Activated naive CD4-positive, alpha-beta T cell (primary cell): ENCODE measurements at places on chromosomes 2 and 18.

DNA sequence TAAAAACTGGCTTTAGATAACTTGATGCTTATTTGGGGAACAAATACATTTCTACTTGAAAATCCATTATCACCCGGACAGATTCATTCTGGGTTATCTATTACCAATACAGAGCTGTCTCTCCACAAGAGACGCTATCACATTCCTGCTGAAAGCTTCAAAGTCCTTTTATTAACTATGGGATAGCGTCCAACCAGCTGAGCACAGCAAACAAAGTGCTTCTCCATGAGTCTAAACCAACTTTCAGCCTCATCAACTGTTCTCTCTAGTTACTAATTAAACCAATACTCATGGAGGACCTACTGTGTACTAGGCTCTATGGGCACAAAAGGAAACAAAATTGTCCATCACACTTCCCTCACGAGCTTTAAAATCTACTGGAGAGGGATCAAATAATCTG lies 132.8 kb downstream of the L3MBTL4 start:
- DNase-seq: no peak

DNA sequence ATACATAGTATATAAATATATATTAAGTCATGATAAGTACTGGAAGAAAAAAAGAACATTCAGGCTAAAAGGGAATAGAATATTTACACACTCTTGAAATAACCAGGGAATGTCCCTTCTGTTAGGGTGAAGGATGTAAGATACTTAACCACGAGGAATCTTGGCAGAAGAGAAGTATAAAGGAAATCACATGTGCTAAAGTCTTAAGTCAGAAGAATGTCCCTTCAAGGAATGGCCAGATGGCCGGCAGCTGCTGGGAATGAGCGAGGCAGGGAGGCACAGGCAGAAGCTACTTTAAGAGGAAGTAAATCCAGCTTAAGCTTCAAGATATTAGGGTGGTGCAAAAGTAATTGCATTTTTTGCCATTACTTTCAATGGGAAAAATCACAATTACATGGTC lies 5.5 kb downstream of the CCDC102B start:
- DNase-seq: no peak

GRCh38 chr2:219661955-219662395 lies 34.5 kb downstream of the SLC4A3 start:
- DNase-seq: no peak

DNA sequence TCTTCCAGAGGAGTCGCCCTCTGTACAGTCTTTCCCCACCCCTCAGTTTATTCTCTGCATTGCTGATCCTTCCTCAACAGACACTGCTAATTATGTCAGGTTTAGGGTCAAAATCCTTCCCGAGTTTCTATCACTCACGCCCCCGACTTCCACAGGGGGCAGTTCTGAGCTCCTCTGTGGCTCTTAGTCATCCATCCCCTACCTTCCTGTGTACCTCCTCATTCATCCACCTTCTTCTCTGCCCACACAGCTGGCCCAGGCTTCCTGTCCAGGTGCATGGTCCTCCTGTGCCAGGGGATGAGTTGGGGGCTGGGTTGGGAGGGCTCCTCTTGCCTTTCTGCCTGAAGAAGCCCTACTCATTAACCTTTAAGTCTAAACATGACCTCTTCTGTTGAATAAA lies 202.9 kb downstream of the ARL4C start:
- DNase-seq: no peak

DNA sequence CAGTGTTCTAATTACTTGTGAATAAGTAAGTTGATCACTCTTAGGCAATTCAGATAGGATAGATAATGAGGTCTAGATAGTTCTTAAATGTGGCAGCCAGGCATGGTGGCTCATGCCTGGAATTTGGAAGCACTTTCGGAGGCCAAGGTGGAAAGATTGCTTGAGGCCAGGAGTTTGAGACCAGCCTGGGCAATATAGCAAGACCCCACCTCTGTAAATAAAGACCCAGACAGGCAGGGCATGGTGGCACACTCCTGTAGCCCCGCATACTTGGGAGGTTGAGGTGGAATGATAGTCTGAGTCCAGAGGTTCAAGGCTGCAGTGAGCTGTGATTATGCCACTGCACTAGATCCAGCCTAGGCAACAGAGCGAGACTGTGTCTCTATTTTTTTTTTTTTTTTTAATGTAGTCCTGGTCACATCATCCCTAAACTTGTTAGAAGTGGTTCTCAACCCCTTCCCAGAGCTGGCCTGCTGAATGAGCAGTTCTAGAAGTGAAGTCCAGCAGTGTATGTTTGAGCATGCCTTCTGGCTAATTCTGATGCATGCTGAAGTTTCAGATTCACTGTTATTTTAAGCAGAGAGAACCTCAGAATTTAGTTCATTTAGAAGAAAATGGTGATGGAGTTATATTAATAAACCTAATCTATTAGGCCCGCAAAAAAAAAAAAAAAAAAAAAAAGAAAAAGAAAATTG lies 306.2 kb downstream of the PRKCE start:
- no peak for DNase-seq

- DNase-seq: no peak
Observed at GRCh38 chr2:226725126-226725860, 74.3 kb downstream of the IRS1 start.

- no peak for DNase-seq
Observed at GRCh38 chr2:113768770-113769169, 12.3 kb upstream of the SLC35F5 start.

DNA sequence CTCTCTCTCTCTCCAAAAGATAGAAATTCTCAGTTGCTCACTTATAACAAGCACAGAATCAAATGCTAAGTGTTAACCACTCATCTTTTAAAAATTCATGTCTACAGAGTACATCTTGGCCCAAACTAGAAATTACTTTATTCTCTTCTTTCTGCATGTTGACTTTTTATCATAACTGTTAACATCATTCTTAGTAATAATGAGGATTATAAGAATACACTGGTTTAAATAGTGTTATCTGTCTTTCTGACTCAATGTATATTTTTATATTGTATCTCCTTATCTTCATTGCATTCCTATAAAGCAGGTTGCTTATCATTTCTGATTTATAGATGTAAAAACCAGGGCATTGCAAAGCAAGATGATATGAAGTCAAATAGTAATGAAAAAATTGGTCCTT lies 17.8 kb upstream of the KLF7 start:
- no peak for DNase-seq

DNA sequence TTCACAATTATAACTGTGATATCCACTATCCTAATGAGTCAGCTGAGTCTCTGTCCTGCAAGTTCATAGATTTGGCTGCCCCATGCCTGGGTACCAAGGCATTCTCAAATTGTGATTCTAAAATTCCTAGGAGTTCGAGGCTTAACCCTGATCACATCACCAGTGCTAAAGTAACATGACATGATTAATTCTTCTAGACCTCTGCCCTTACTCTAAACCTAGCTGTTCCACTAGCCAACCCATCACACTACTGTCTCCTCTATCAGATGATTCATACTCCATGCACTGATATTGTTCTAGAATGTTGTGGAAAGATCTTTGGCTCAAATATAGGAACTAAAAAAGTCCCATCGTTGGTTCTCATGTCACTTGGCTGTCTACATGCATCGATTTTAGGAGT lies 487.6 kb downstream of the PIK3C3 start:
- DNase-seq: no peak

DNA sequence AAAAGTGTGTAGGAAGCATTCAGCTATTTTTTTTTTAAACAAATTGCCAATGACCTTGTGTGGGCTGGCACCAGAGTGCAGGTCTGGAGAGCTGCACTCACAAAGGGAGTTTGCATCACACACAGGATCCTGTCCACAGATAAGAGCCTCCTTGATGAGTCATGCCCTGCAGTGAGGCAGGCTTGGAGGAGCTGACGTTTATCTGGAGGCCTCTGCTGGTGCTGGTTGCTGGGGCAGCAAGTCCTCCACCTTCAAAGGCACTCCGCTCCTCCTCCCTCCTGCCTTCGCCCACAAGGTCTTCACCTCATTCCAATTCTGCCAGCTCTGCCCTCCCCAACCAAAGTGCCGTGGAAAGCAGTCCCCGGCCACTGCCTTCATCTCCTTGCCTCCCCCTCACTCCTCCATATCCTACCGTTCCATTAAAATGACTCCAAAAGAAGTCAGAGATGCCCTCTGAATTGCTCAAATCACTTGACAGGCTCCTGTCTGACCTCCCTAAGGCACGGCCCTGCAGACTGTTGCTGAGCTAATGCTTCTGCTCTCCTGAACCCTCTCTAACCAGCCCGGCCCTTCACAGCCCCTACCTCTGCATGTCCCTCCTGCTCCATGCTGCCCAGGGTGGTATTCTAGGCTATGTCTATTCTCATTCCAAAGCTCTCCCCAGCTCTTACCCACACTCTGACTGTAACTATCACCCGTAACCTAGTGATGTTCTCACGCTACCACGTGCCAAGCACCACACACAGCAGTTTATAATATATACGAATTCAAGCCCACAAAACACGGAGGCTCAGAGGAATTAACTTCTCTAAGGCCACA lies 30.9 kb downstream of the LONRF2 start:
- no peak for DNase-seq

DNA sequence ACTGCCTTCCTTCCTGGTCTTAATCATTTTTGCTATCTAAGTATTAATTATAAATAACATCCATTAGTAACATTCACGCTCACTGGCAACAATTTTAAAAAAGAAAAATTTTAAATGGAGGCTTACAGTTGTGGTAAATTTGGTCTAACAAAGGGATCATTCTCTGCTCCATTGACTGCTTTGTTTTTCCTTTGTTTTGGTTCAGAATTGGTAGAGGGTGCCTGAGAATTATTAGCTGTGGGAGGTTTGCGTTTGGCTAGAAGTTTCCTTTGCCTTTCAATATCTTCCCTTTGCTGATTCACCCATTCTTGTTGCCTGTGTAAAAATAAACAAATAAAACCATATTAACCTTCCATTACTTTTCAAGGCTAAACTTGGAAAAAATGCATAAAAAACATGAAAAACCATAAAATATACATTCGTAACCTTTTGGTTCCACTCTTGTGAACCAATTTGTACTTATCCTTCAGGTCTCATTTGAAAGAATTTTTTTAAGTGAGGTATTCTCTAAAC lies 114.6 kb downstream of the TLK1 start:
- DNase-seq: no peak

DNA sequence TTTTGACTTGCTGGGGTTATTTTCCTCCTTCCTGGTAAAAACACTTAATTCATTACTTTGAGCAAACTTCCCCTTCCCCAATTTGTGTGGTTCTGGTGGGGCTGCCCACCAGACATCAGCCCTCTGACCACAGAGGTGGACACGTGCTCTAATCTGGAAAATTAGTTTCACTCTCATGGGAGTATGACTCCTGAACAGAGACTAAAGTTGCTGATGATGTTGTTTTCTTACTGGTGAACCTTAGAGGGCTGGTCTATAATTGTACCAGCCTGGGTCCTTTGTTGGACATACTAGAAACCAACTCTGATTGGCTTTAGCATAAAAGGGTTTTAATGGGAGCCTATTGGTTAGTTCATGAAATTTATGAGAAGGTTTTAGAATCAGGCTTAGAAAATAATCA lies 54.1 kb upstream of the ACYP2 start:
- no peak for DNase-seq

GRCh38 chr2:5826979-5827655 lies 134.9 kb downstream of the SOX11 start:
- DNase-seq: no peak

DNA sequence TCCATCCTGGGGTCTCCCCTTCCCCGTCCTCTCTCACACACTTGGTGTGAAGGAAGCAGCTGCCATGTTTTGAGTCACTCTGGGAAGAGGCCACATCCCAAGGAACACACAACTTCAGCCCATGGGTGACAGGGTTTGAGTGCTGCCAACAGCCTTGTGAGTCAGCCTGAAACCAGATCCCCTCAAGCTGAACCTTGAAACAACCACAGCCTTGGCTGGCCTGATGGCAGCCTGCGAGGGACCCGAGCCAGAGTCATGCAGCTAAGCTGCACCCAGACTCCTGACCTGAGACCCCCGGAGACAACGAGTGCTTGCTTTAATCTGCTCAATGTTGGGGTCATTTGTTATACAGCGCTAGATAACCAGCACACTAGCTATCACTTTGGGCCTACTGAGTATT lies 19.3 kb upstream of the MC2R start:
- DNase-seq: no peak

- DNase-seq: no peak
Observed at GRCh38 chr2:109052922-109053321, 63.9 kb upstream of the EDAR start.

DNA sequence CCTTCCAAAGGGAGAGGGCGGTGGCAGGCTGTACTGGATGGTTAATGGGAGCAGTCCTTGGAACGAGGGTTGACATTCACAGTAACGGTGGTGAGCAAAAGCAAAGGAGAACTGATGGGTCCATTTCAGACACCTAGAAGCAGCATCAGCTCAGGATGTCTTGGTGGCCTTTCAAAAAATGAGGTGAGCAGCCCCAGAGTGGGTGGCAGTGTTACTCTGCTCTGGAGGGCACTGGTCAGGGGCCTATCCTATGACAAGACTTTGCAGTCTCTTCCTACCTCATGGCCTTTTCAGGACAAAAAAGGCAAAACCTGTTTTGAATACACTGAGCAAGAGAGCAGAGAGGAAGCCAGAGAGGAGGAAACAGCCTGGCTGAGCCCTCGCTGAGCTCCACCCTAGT lies 23.5 kb downstream of the CAPN14 start:
- DNase-seq: no peak

DNA sequence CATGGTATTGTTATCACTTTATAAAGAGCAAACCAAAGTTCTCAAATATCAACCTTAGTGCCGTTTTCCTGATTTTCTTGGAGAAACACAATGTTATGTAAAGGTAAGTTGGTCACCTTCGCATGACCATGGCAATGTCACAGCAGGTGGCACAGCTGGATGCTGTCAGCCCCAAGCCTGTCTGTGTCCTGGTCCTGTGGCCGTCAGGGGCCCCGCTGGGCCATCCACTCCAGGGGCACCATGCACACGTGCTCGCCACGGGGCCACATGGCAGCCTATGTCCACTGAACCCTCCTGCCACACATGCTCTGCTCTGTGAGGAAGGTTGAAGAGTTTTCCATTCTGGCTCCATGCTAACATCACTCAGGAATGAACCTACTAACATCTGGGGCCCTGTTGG lies 85.9 kb downstream of the EIPR1 start:
- DNase-seq: no peak

DNA sequence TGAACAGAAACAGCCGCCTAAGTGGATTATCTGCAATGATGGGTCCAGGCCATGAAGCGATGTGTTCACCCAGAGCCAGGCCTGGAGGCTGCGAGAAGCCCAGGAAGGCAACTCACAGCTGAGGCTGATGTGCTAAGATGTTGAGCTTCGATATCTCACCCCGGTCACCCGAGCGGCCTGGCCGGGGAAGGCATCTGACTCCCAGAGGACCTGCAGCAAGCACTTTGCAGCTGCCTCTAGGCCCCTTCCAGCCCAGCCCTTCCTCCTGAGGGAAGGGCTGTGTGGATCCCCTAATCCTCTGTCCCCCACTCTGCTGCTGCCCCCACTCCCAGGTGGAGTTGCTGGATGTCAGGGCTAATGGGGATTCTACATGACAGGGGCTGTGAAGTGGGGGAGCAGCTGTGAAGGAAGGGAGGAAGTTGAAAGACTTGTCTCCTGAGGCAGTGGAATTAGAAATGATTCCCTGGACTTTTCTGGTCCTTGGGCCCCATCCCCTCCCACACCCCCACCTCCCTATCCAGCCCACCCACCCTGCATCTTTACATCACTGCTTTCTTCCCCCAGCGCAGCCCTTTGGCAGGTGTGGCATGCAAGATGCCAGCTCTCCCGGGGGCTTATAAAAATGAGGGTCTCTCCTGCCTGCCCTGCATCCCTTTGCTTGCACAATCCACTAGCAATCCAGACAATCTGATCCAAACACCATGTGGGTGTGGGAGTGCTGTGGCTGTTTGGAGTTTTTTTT lies 4.3 kb downstream of the ATP6V1B1 start:
- no peak for DNase-seq
